Fibroblast of the aortic adventitia (primary cell): ENCODE measurements at places on chromosomes 2 and 18.

- no peak for DNase-seq
Measured at GRCh38 chr18:49625021-49625691, 63.3 kb downstream of the LIPG start.

GRCh38 chr2:232611559-232612218, 21.7 kb upstream of the EFHD1 start:
- peak; percentile 53 for DNase-seq

- DNase-seq, result no peak
Measured at GRCh38 chr2:9276901-9277451, 70.4 kb downstream of the ASAP2 start.

GRCh38 chr18:44065206-44065605, 615.5 kb upstream of the SETBP1 start:
- DNase-seq, result no peak

- no peak for DNase-seq
Measured at GRCh38 chr18:13323186-13323585, 104.6 kb downstream of the LDLRAD4 start.
